ENCODE measurements at places on chromosomes 1 and 21.
A peak's percentile ranks its signal among the peaks of the same experiment; 100 is the strongest.

- peak; percentile 74 for DNase-seq
Observed at GRCh38 chr1:156262461-156263287, 14.8 kb upstream of the PAQR6 start.

GRCh38 chr1:175262621-175263020 lies 70.0 kb upstream of the KIAA0040 start:
- DNase-seq, result no peak

GRCh38 chr1:29629401-29629800 lies 393.1 kb downstream of the PTPRU start:
- DNase-seq, result no peak

- no peak for DNase-seq
Observed at GRCh38 chr21:32472890-32473765, 60.6 kb downstream of the EVA1C start.

- DNase-seq, result no peak
Observed at GRCh38 chr1:33122483-33123178, 41.7 kb downstream of the AZIN2 start.

GRCh38 chr1:189804352-189804751 lies 673.3 kb downstream of the BRINP3 start:
- no peak for DNase-seq

GRCh38 chr1:229891227-229891626 lies 175.8 kb upstream of the GALNT2 start:
- no peak for DNase-seq

DNA sequence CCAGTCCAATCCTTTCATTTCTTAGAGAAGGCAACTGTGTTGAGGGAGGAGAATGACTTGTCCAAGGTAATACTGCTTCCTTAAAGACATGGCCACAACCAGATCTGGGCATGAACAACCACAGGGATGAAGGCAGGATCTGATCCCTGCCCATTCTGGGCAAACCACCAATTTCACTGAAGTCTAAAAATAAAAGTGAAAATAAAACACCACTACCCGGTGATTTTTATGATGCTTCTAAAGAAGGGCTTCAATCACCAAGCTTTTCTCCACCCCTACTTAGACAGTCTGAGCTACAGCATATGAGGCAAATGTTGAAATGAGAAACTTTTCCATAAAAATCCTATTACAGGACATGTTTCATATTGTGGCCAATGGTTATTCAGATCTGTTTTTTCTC lies 133.0 kb downstream of the PTPN14 start:
- no peak for DNase-seq

DNA sequence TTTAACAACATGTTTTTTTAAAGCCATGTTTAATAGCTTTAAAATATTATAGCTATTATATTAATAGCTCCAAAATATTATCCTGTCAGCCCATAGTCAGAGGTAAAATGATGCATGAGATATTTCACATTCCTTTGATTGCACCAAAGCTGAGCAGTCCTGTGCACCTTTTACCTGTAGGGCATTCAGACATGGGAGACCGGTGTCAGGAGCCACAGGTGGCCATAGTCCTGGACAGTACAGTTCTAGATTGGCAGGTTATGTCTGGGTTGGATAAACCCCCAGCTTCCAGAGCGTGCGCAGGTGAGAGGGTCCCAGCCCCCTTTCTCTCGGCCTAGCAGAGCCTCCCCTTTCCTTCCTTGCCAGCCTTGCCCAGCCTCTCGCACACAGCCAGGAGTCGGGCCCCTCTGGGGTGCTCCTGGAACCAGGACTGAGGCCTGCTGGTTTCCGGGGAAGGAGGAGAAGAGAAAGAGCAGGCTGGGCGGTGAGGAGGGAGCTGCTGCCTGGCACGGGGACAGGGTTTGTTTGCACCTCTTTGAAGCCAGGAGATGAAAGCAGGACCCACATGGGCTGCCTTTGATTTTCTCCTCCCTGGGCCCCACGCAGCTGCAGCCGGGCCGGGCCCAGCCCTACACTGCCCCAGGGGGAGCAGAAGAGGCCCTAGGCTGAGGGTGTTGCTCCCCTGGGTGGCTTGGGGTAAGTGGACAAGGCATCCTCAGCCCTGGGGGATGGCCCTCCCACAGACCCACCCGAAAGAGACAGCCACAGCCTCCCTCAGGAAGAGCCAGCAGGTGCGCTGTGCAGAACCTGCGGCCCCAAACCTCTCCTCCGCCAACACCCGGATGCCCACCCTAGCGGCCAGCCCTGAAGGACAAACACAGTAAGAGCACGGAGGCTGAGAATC lies 75.2 kb upstream of the TARDBP start:
- no peak for DNase-seq

- no peak for DNase-seq
Observed at GRCh38 chr1:111225091-111225490, 2.4 kb upstream of the CHI3L2 start.

- DNase-seq, result no peak
Observed at GRCh38 chr1:239840336-239840735, 251.3 kb upstream of the FMN2 start.

DNA sequence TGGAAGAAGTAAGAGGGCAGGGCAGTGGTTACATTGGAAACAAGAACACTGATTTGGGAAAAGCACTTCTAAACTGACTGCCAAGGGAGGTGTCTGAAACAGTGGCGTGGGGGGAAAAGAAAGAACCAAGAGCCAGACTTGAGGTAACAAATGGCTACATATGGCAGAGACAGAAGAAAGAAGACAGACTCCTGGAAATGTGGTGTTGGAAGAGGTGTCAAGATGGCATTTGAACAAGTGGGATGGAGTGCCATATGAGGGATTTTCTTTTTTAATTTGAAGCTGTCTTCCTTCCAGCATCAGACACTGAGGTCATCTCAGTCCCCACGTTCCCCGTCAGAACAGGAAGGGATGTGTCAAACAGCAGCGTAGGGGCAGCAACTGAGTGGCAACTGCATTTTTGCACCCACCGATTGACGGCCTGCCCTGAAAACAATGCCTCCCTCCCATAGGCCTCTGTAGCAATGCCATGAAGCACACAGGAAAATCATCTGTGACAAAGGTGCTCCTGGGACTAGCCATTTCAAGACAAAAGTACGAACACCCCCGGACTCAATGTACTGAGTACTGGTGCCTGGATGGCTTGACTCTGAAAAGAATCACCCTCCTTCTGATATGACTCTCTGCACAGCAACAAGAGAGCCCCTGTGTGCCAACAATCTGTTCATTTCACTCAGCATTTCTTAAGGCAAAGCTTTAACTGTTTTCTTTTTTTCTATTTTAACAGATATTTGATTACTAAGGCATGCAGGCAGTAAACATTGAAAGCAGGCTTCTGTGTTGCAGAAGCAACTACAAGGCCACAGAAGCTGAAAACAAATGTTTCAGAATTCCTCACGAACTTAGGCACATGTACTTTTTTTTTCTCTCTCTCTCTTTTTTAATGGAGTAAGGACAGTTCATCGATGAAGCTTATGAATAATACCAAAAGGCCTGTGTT lies 37.0 kb downstream of the LPAR3 start:
- no peak for DNase-seq

GRCh38 chr1:244557565-244557964 lies 95.4 kb upstream of the DESI2 start:
- DNase-seq, result no peak

GRCh38 chr1:179815641-179816040 lies 62.0 kb downstream of the TOR1AIP2 start:
- DNase-seq, result no peak

DNA sequence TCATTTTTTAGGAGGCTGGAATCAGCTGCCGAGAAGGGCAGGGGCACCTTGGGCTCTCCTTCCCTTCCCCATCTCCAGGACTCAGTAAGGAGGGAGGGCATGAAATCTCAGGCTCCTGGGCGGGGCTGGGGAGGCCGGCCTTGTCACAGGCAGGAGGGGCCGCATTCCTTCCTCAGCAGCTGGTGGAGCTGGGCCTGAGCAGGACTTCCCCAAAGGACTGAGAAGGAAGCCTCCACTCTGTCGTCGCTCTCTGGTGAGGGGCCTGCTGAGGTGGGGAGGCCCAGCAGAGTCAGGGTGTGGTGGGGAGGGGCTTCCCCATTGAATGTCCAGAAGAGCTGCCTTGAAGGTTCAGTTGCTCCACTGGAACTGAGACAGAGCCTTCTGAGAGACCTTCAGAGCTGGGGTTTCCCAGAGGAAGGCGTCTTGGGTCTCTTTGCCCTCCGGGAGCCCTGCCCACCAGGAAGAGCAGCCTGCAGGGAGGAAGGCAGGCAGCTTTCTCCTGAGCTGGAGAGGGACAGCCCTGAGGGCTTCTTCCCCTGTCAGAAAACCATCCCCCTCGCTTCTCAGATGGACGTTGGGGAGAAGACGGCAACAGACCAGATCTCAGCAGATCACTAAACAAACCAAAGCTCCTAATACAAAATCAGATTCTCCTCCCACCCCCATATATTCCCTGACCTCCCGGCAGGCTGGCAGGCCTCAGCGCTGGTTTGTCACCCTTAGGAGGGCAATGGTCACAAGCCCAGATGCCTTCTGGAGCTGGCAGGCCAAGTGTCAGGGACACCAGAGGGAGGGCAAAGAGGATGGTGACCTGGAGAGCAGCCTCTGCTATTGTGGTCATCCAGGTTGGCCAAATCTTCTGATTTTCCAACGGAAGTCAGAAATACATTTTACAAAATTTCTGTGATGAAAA lies 10.7 kb downstream of the KCNA10 start:
- no peak for DNase-seq

DNA sequence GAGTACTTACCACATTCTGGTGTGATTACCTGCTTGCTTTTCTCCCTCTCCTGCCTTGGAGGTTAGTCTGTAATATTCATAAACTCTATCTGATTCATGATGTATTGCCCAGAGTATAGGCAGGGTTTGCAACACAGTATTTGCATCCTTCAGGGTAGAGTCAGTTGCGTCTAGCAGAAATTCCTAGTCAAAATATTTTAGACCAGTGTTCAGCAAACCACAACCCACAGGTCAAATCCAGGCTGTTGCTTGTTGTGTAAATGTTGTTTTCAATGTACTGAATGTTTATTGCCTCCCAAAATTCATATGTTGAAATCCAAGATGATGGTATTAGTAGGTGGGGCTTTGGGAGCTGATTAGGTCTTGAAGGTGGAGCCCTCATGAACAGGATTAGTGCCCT lies 82.9 kb downstream of the NGF start:
- DNase-seq, result no peak

GRCh38 chr1:159783724-159784123 lies 3.0 kb downstream of the DUSP23 start:
- no peak for DNase-seq

DNA sequence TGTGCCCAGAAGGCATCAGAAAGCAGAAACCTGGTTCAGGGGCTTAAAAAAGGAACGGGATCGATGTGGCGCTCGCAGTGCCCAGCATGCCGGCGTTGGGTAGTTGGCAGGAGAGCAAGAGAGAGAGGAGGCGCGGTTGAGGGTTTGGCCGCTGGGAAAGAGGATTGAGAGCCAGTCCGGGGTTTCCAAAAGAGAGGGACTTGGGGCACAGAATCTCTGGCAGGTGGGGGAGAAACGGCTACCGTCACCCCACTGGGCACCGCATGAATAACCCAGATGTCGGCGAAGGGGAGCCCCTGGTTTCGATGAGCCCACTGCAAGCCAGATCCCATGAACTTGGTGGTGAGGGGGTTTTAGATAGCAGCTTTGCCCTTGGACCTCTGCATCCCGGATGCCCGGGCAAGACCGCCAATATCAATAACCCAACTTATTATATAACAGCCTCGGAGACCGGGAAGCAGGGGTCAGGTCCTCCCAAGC lies 60.4 kb upstream of the ACOT11 start:
- DNase-seq, result no peak

DNA sequence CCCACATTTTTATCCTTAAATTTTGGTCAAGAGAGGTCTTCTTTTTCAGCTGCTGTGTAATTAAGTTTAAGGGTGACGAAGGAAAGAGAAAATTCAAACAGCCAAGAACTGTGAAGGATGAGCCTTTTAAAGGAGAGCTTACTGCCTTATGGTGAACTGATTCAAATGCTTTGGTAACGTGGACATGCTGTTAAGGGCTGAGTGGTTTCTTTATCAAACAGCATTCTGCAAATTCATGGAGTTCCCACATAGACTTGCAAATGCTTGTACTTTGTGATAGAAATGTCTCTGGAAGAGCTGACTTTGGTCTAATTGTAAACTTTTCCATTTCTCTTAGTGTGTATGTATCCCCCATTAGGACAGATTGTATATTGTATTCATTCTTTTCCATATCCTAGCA lies 93.8 kb downstream of the CHD1L start:
- DNase-seq, result no peak

- DNase-seq, result peak; percentile 74
Observed at GRCh38 chr21:35375115-35375514, 326.0 kb upstream of the RUNX1 start.

- peak; percentile 15 for DNase-seq
Observed at GRCh38 chr1:38005195-38006007, at the start of gene FHL3. TSS of gene FHL3 (minus strand) at chr1:38005514. CDS start at chr1:37999412, 6,102 bp downstream.

- peak; percentile 91 for DNase-seq
Observed at GRCh38 chr1:79323239-79324025, 316.9 kb upstream of the ADGRL4 start.

DNA sequence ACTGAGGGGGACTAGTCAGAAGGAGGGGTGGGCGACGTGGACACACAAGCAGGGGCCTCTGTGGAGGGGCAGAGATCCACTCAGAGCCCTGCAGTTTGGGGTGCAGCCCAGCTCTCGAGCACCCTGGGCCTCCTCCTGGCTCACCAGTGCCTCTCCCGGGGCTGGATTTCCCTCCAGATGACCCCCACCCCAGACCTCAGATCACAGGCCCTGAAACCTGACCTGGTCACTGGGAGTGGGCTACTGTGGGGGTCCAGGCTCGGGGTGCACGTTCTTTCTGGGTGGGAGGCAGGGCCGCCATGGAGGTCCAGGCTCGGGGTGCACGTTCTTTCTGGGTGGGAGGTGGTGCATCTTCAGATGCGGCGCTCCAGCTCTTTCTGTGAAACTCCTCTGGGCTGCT lies 10.3 kb upstream of the LHX4 start:
- no peak for DNase-seq

DNA sequence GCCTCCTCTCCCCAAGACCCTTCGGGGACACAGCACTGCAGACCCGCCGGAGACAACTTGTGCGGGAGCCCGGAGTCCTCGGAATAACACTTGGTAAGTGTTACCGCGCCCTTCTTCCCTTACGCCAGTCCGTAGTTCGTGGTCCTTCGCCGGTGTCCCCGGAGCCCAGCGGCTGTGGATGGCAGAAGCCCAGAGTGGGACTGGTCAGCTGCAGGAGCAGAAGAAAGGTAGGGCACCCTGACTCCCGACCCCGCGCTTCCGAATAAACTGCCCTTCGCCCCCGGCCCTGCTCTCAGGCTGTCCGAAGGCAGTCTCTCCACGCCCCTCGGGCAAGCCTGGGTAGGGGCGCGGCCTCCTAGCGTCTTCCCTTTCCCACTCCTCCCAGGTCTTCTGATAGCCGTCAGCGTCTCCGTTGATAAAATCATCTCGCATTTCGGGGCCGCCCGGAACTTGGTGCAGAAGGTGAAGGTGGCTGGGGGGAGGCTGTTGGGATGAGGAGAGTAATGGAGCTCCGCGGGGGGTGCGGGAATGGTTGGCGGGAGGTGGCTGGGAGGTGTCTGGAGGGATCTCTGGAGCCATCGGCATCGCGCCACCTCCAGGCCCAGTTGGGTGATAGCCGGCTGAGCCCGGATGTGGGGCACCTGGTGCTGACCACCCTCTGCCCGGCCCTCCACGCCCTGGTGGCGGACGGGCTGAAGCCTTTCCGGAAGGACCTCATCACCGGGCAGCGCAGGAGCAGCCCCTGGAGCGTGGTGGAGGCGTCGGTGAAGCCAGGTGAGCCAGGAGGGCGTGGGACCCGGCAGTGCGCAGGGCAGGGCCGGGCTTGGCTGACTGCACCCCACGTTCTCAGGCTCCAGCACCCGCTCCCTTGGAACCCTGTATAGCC lies 4.3 kb downstream of the RUSC1 start:
- DNase-seq, result peak; percentile 64
